ENCODE measurements at places on chromosomes 16 and 17.

DNA sequence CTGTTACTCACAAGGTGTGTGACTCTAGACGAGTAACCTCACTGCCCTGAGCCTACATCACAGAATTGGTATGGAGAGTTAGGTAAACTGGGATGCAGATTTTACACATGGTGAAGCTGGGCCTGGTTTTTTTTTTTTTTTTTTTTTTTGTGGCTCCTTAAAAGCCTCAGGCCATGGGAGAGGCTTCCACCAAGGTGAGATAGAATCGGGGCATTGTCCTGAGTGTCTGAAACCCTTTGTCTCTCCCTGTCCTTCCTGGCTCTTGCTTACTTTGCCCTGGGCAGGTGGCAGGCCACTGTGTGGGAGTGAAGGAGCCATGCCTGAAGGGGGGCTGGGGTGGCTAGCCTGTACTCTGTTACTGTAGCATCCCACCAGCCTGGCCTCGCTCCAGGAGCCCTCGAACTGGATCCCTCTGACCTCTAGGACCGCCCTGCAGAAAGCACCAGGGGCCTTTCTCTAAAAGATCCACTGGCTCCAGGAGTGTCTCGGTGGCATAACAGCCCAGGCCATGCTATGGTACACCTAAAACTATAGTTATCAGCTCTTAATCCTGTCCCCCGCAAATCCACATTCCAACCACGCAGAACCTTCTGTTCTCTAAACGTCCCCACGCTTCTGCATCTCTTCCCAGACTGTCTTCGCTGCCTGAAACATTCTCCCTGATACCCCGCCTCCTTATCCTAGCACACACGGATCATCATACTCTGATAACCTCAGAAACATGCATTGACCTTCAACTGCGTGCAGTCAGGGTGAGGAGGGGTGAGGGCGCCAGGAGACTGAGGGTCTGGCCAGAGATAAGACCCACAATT lies 1.7 kb upstream of the SLC13A2 start:
- no peak for DNase-seq

DNA sequence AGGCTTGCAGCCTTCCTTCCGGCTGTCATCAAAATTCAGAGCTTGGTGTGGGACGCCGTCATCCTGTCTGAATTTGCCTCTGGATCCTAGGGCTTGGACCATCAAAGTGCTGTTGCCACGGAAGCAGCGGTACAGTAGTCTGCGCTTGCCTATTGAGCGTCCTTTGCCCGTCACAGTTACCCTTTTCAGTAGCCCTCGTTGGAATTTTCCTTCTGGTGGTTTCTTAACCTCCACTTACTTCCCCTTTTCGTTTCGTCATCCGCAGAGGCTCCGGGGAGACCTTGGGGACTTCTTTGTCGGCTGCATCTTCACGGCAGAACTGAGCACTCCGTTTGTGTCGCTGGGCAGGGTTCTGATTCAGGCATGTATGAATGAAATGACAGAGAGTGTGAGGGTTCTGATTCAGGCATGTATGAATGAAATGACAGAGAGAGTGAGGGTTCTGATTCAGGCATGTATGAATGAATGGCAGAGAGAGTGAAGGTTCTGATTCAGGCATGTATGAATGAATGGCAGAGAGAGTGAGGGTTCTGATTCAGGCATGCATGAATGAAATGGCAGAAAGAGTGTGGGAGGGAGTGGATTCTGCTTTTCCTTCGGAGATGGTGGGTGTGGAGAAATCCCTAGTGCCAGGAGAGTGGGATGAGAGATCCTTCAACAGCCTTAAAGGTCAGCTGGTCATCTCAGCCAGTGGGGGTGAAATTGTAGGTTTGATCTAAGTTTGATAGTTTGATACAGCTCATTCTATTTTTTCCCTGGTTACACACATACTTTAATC lies 8.0 kb downstream of the TLCD3A start:
- DNase-seq = no peak

GRCh38 chr16:54703339-54703738 lies 227.3 kb upstream of the IRX5 start:
- DNase-seq = no peak

GRCh38 chr17:63433746-63434591 lies 12.1 kb downstream of the CYB561 start:
- peak; percentile 98 for DNase-seq

DNA sequence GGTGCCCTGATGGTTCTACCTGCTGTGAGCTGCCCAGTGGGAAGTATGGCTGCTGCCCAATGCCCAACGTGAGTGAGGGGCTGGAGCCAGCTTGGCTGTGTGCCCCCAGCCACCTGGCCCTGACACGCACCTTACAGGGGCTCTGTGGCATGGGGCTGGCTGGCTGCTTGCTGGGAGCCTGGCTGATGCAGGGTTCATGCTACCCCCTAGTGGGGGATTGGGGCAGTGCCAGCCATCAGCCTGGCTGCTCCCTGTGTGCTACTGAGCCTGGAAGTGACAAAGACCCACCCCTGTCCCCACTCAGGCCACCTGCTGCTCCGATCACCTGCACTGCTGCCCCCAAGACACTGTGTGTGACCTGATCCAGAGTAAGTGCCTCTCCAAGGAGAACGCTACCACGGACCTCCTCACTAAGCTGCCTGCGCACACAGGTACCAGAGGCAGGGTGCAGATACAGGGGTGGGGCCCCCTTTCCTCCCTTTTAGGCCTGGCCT lies 5.7 kb downstream of the GRN start:
- peak; percentile 50 for DNase-seq

DNA sequence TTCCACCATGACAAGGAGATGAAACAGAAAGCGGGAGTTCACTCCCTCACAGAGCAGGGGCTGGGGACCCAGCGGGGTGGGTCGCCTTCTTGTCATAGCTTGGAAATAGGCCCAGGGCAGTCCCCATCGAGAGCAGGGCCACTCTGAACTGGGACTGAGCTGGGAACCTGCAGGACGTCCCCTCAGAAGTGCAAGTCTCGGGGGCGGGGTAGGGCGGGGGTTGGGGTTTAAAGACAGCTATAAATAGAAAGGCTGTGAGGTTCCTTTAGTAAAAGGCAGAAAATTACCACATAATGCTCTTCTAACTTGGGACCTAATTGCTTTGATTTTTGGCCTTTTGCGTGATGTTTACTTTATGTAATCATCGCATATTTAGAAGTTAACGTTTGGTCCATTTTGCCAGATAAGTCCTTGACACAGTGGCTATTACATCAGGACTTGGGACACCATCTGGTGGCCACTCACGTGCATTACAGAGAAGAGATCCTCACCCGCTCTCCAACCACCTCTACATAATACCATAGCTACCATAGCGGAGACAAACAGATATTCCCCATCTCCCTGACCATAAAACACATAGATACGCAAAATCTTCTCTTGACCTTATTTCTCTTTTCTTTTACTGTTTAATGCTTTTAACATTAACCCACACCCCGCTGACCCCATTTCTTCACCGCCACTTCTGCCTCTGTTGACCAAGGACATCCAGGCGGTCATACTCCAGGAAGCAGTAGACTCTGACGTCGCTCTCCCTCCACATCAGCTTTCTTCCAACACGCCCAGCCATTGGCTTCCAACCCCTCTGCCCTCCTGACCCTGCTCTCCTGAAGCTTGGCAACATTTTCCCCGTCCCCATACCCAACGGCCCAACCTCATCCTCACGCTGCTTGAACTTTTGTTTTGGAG lies 27.5 kb upstream of the PIK3R6 start:
- DNase-seq = peak; percentile 74

GRCh38 chr17:27295945-27296344 lies 2.0 kb downstream of the WSB1 start:
- no peak for DNase-seq

DNA sequence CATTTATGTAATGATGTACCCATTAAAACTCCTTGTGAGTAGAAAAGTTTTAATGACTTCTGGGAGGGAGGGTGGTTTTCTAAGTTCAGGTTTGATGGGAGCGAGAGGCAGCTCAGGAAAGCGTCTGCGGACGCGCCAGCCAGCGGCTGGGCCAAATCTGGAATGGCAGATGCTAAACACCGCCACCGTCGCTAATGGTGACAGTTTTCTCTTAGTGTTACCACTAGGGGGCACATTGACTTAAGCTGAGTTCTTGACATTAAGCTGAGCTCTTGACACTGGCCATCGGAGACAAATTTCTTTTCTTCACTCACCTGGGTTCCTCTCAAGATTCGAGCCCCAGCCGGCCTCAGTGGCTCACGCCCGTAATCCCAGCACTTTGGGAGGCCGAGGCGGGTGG lies 6.7 kb downstream of the TRPV1 start:
- peak; percentile 12 for DNase-seq

DNA sequence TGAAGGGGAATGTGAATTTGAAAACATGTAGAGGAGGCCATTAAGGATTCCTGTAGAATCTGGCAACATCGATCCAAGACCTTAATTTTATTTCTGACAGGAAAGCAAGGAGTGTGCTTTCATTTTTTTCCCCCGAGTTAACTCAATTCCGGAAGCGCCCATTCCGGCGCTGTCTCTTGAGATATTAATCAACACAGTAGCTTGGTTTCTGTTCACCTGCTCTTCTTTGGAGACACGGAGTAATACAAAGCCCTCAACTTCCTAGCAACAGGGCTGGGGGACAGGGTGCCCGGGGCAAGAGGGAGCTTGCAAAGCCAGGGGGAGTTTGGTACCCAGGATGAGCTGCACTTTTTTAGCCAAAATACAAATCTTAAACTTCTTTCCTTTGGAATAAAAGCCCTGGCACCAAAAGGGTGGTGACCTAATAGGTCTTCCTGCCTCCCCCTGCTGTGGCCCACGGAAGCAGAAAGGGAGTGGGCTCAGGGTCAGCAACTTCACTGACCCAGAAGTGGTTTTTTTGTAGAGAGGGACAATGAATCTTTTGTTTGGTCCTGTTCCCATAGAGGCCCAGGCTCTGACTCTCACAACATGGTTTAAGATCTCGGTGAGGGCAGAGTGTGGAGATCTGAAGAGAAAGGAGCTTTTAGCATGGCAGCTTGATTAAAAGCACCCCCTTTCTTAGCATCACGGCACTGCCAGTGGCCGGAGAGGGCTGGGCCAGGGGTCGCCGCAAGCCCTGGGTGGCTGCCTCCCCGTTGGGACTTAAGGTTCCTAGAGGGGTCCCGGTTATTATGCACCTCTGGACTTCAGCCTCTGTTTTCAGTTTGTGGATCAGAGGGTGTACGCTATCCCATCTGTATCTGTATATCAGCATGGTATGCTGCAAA lies 207.3 kb downstream of the CCDC182 start:
- no peak for DNase-seq

- DNase-seq = peak; percentile 64
Measured at GRCh38 chr16:79613009-79613408, 12.5 kb upstream of the MAF start.

DNA sequence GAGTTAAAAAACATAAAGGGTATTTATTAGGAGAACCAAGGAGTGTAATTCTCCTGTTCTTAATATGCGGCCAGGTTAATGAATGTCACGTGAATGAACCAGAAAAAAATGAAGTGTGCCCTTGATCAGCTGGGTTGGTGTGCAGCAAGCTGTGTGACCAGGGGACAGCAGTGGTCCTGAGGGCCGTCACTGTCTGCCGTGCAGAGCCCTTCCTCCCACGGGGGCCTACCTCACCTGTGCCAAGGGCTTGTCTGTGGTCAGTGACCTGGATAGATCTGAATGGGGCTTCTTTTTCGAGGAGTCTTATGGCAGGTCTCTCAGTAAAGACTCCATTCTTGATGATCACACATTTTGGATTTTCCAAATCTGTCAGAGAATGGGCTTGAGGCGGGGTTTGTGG lies 17.7 kb upstream of the STH start:
- DNase-seq = no peak

- DNase-seq = peak; percentile 36
Measured at GRCh38 chr16:84484579-84485254, 19.7 kb downstream of the MEAK7 start.

Measured in fibroblast of skin of right biceps (primary cell).